ENCODE measurements at places on chromosomes 13 and 19. TPM values are rescaled to one million over a fixed set of nuclear protein-coding genes. Genes with fewer than 3 reads are reported as not detected.

- no peak for DNase-seq
Measured at GRCh38 chr13:80586356-80586755, 245.4 kb upstream of the SPRY2 start.

- DNase-seq = no peak
Measured at GRCh38 chr19:13817615-13818371, 22.6 kb downstream of the ZSWIM4 start.

The CDC42EP5 gene
- 42.4 TPM for polyA plus RNA-seq

The MIDN gene
- polyA plus RNA-seq = 64.3 TPM

The PLEKHA4 gene
- polyA plus RNA-seq = 56.4 TPM

DNA sequence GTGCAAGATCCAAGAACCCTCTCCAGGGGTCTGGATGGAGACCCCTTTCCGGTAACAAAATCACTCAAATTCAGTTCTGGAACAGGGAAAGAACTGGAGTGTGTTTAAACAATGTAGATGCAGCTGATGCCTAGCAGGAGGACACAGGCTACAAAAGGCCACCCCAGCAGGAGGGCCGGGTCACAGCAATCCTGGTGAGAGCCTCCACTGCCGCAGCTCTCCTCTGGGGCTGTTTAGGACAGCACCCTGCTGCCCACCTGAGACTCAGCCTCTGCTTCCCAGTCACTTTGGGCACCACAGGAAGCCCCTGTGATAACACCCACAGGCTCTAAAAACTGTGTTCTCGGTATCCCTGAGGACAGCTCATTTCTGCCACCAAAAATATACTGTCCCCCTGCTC is 318.7 kb upstream of the NBEA start:
- no peak for DNase-seq

DNA sequence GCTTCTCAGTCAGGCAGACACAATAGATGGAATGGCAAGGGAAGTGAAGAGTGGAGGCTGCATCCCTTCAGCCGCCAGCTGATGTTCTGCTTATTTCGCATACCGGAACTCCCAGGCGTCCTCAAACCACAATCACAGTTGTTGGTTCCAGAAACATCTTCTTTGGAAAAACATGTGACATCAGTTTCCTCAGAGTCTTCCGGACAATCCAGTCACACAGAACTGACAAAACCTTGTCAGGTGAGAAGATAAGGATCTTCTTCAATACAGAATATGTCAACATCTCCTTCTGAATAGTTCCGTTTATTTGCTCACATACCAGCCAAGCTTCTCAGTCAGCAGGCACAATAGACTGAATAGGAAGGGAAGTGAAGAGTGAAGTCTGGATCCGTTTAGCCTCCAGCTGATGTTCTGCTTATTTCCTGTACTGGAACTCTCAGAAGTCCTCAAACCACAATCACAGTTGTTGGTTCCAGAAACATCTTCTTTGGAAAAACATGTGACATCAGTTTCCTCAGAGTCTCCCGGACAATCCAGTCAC is 45.1 kb upstream of the CEACAM21 start:
- DNase-seq = no peak

DNA sequence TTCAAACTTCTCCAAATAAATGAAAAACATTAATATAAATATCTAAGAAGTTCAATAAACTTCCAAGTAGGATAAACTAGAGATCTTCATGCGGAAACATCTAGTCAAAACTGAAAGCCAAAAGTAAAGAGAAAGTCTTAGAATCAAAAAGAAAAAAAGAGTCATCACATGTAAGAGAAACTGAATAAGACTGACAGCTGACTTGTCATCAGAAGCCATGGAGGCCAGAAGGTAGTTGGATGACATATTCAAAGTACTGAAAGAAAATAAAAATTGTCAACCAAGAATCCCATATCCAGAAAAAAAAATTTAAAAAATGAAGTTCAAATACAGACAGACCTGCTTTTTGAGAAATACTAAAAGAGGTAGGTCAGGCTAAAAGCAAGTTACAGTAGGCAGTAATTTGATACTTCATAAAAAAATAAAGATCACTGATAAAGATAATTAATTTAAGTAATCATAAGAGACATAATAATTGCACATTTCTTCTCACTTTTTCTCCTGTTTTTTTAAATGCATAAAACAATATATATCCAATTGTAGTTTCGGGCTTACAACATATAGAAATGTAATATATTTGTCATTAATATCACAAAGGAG is 327.6 kb upstream of the PCDH9 start:
- DNase-seq = no peak

DNA sequence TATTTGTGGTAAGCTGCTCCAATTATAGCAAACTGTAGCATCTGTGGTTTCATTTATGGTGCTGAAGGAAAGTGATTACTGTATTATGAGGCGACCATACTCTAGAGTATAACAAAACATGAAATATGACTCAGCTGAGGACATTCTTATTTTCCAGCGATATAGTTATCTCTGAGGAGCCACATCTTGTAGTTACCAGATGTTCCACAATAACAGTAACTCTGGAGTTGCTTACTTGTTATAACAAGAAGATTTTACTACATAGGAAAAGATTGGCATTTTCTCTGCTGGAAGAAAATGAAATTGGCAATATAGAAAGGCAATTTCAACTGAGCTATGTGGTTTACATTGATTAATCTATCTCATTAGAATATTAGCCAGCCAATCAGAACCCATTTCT is 1634.2 kb downstream of the PCDH9 start:
- no peak for DNase-seq

GRCh38 chr13:50690006-50690405 is 153.5 kb downstream of the DLEU7 start:
- no peak for DNase-seq

The ZFR2 gene
- 0.38 TPM for polyA plus RNA-seq

- DNase-seq = no peak
Measured at GRCh38 chr13:110529522-110530311, 31.8 kb downstream of the RAB20 start.

DNA sequence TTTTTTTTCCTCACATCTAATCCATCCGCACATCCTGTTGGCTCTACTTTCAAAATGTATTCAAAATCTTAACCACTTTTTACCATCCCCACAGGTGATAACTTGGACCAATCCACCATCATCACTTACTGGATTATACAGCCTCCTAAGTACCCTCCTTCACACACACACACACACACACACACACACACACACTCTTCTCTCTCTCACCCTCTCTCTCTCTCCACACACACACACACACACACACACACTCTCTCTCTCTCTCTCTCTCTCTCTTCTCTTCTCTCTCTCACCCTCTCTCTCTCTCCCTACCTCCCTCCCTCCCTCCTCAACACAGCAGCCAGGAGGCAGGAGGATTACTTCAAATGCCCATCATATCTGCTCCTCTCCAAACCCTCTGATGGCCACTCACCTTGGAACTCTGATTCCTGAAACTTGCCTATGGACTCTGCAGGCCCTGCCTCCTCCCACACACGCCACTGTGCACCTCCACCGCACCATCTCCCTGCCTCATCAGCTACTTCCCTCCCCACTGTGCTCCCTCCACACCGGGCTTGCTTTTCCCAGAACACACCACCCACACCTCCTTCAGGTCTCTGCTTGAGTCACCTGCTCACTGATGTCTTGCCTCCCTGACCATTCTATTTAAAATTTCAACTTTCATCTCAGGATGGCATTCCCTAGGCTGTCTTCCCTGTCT is 39.7 kb downstream of the RCBTB2 start:
- no peak for DNase-seq

The CACNG7 gene
- 0.09 TPM for polyA plus RNA-seq

- DNase-seq = no peak
Measured at GRCh38 chr19:54201980-54202379, 1.3 kb downstream of the RPS9 start.

The FDX2 gene
- 22.0 TPM for polyA plus RNA-seq

GRCh38 chr19:42433503-42434260 is 6.5 kb upstream of the LIPE start:
- no peak for DNase-seq

- DNase-seq = no peak
Measured at GRCh38 chr19:4583961-4584669, 24.6 kb upstream of the SEMA6B start.

DNA sequence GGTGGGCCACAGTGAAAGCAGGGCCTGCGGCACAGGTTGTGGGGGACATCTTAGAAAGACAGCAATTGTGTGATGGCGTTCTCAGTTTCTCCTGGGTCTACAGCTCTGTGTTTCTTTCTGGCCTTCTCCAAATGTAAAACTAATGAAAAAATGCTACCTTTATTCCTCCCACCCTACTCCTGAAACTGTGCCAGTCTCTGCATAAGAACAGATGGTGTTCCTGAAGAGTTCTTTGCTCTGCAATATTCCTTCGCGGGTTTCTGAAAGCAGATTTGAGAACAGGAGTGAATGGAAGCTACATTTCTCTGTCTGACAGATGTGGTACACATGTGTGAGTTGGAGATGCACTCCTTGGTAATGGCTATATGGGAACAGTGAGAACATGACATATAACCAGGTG is 18.0 kb upstream of the LRCH1 start:
- DNase-seq = no peak

DNA sequence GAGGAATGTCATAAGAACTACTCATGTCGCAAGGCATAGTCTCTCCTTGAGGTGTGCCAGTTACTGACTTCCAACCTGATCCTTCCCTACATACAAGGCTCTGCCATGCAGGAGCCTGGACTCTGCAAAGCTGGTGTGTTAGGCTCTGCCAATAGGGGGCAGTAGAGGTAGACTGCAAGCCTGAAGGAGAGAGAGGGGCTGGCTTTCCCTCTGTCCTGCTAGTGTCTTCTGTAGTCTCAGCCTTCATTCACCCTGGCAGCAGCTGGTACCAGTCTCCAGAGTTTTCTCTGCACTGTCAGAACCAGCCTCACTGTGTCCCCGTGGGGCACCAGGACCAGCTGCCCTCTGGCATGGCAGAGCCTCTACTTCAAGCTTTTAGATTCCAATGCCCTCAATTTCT is 14.5 kb downstream of the SHISA2 start:
- DNase-seq = no peak

The ZNF730 gene
- polyA plus RNA-seq = 0.09 TPM

DNA sequence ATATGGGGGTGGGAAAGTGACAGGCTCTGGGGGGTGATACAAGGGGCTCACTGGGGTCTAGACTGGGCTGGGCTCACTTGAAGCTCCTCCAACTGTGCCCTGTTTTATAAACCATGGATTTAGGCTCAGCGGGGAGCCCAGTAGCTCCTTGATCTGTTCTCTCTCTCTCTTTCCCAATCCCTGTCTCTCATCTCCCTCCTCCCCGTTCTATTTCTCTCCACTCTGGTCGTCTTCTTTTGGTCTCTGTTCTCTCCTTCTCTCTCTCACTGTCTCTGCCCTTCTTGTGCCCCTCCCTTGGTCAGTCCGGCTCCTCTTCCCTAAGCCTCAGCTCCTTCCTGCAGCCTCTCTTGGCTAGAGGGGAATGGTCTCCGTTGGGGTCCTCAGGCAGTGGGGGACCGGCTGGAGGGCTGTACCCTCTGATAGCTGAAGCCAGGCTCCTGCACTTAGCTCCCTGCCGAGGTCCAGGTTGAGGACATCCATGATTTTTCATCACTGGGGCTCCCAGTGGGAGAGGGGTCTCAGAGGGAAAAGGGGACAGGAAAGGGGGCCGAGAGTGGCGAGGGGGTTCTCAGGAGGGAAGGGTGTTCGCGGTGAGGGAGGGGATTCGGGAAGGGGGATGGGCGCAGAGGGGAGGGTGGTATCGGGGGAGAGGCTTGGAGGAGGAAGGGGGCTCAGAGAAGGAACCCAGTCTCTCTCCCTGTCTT is 8.5 kb downstream of the UNC13A start:
- DNase-seq = no peak

DNA sequence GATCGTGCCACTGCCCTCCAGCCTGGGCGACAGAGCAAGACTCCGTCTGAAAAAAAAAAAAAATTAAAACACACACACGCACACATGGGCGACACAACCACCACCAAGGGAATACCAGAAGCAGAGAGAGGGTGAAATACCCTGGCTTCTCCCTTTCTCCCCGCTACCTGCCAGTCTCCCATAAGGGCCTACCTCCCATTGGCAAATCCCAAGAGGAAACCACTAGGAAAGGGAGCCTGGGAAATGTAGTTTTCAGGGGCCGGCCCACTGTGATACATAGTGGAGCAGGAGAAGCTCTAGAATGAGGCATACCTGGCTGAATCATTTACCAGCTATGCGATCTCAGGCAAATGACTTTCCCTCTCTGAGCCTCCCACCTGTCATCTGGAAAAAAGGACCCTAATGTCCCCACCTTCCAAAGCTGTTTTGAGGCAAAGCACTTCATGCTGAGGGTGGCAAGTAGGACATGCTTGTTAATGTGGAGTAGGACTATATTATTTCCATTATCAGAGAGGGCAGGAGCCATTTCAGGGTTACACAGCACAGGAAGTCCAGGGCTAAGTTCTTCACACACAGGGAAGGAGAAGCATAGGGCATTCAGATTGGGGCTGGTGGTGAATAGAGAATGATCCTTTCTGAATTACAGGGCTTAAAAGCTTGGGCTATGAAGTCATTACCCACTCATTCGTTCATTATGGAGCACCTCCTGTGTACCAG is 14.3 kb upstream of the HNRNPUL1 start:
- no peak for DNase-seq

GRCh38 chr19:39130337-39131254 is 5.0 kb downstream of the PAK4 start:
- DNase-seq = no peak

GRCh38 chr13:75512253-75512652 is 25.4 kb downstream of the COMMD6 start:
- no peak for DNase-seq

GRCh38 chr13:107258599-107259187 is 690.8 kb upstream of the ARGLU1 start:
- no peak for DNase-seq

The CCL25 gene
- not detected for polyA plus RNA-seq

- no peak for DNase-seq
Measured at GRCh38 chr13:29845440-29846056, 4.9 kb downstream of the UBL3 start.

The ZNF665 gene
- 10.0 TPM for polyA plus RNA-seq

Measured in urinary bladder (tissue), 4 donors.